ENCODE measurements at places on chromosomes 12 and 14. TPM values are rescaled to one million over a fixed set of nuclear protein-coding genes. Genes with fewer than 3 reads are reported as not detected.

DNA sequence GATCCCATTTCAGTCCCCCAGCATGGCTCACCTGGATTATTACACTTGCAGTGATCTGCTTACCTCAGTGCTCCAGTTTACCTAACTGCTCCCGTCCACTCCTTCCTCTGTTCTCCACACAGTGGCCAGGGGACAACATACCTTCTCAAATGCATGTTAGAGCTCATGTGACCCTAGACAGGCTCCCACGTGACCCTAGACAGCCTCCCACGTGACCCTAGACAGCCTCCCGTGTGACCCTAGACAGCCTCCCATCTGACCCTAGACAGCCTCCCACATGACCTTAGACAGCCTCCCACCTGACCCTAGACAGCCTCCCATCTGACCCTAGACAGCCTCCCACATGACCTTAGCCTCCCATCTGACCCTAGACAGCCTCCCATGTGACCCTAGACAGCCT, 226.0 kb upstream of the TMEM132C start:
- DNase-seq = no peak

- DNase-seq = no peak
Observed at GRCh38 chr14:64409126-64409920, 21.2 kb downstream of the MTHFD1 start.

GRCh38 chr12:42957136-42957535, 367.6 kb upstream of the PRICKLE1 start:
- no peak for DNase-seq

GRCh38 chr14:68953196-68953555, 25.9 kb downstream of the ACTN1 start:
- DNase-seq = no peak

- no peak for DNase-seq
Observed at GRCh38 chr12:92324849-92325500, 179.3 kb upstream of the BTG1 start.

DNA sequence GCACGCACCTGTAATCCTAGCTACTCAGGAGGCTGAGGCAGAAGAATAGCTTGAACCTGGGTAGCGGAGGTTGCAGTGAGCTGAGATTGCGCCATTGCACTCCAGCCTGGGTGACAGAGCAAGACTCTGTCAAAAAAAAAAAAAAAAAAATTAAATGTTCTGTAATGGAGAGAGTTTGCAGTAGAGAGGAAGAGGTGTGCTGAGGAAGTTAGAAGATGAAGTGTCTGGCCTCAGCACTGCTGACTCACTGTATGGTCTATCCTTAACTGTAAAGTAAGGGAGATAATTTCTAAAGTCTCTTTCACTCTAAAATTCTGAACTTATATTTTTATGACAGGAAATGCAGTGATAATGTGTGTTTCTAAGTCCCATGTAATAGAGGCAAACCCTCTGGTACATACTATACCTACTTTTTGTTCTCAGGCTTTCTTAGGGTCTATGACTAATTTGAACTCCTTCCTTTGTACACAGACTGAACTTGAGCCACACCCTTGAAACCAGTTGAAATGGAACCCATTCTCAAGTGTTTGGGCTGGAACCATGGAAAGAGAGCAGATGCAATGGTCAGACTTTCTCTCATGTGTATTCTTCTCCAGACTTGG, 278.1 kb upstream of the FAR2 start:
- no peak for DNase-seq

DNA sequence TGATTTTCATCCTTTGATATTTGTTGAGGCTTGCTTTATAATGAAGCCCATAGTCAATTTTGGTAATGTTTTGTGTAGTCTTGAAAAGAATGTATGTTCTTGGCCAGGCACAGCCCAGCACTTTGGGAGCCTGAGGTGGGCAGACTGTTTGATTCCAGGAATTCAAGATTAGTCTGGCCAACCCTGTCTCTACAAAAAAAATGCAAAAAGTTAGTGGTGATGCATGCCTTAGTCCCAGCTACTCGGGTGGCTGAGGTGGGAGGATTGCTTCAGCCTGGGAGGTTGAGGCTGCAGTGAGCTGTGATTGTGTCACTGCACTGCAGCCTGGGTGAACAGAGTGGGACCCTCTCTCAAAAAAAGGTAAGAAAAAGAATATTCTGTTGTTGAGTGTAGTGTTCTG, 10.8 kb downstream of the ETNK1 start:
- no peak for DNase-seq

DNA sequence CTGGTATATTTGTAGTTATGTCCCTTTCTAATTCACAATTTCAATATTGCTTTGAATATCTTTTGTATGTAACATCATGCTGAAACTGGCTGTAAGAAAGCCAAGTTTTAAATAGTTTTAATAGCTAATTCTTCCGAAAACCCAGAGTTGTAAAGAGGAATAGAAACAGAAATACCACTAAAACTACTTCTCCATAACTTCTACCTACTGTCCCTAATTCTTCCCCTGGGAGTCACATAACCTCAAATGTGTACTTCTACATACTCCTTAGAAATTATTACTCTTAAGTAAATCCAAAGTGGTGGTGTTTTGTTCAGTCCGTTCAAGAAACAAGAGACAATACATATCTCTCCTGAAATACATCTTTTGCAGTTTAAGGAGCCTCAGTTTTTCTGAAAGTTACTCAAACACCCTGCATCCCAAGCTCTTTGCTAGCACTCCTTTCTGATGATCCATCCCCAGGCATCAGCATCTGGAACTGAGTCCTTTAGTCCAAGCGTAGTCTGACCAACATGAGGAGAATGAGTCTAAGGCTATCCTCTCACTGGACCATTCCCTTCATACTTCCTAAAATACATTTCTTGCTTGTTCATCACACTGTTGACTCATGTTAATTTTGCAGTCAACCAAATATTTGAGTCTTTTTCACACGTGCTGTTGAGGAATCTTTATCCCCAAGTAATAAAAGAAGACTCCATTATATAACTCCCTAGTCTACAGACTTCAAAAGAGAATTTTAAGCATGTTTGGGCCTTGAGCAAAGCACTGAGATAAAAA, 214.3 kb upstream of the NUDT4 start:
- DNase-seq = no peak

- no peak for DNase-seq
Observed at GRCh38 chr12:110253176-110253575, 27.9 kb upstream of the ATP2A2 start.

- DNase-seq = peak; percentile 100
Observed at GRCh38 chr14:102509746-102510615, at the start of gene ANKRD9. TSS of gene ANKRD9 (minus strand) at chr14:102509776. CDS start at chr14:102507889, 1,887 bp downstream.

- peak; percentile 99 for DNase-seq
Observed at GRCh38 chr12:6873094-6874014, at the start of gene SPSB2. TSS of gene SPSB2 (minus strand) at chr12:6873303. CDS start at chr12:6872901, 402 bp downstream.

DNA sequence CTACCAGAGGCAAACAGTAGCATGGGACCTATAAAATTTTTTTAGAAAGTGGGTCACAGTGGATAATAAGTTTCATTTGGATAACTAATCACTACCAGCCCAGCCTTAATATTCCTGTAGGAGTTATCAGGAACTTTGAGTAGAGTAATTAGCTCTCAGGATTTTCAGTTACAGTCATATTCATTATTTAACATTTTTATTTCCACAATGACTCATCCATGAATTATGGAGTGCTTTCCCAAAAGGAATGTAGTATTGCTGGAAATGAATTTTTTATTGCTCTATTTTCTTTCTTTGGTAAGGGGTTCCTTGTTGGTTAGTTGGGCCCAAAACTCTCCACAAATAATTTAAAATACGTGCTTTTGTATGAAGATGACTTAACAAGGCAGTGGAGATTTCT, 53.7 kb downstream of the ERC1 start:
- peak; percentile 45 for DNase-seq

- DNase-seq = no peak
Observed at GRCh38 chr12:99505805-99506204, 141.7 kb upstream of the GARIN6 start.

SSTR1 gene
- total RNA-seq = under 0.01 TPM

OR4K14 gene
- not detected for total RNA-seq

WNT1 gene
- total RNA-seq = not detected

TMEM119 gene
- 362 TPM for total RNA-seq

PLEKHG7 gene
- not detected for total RNA-seq

BLTP3B gene
- total RNA-seq = 64.8 TPM
